Bronchial epithelial cell (primary cell): ENCODE measurements at places on chromosomes 3 and 15. TPM values are rescaled to one million over a fixed set of nuclear protein-coding genes. Genes with fewer than 3 reads are reported as not detected.

The MORC1 gene
- not detected in 2 replicates for total RNA-seq

The SELENOK gene
- 23.7 and 32.5 TPM in 2 replicates for total RNA-seq

The ST3GAL6 gene
- 2.9 and 5.4 TPM in 2 replicates for total RNA-seq

The NR2F2 gene
- total RNA-seq: 1.4 and 1.6 TPM in 2 replicates

The SERINC4 gene
- total RNA-seq: 0.13 TPM in 1 of 2 replicates, not detected in the other

The P2RY14 gene
- under 0.01 TPM in 1 of 2 replicates, not detected in the other for total RNA-seq

The RAB43 gene
- 15.0 and 18.6 TPM in 2 replicates for total RNA-seq

The ANKRD63 gene
- not detected in 2 replicates for total RNA-seq

The LINGO1 gene
- total RNA-seq: not detected in 2 replicates

The MUC20 gene
- 1.6 and 6.8 TPM in 2 replicates for total RNA-seq

The GLDN gene
- 0.13 and 0.26 TPM in 2 replicates for total RNA-seq
